ENCODE measurements at places on chromosomes 6 and 20.

GRCh38 chr6:118959903-118960302 lies 24.9 kb upstream of the MCM9 start:
- no peak for DNase-seq

- DNase-seq, result no peak
These were observed 15.7 kb downstream of the NKX2-2 start for GRCh38 chr20:21498195-21498594.

DNA sequence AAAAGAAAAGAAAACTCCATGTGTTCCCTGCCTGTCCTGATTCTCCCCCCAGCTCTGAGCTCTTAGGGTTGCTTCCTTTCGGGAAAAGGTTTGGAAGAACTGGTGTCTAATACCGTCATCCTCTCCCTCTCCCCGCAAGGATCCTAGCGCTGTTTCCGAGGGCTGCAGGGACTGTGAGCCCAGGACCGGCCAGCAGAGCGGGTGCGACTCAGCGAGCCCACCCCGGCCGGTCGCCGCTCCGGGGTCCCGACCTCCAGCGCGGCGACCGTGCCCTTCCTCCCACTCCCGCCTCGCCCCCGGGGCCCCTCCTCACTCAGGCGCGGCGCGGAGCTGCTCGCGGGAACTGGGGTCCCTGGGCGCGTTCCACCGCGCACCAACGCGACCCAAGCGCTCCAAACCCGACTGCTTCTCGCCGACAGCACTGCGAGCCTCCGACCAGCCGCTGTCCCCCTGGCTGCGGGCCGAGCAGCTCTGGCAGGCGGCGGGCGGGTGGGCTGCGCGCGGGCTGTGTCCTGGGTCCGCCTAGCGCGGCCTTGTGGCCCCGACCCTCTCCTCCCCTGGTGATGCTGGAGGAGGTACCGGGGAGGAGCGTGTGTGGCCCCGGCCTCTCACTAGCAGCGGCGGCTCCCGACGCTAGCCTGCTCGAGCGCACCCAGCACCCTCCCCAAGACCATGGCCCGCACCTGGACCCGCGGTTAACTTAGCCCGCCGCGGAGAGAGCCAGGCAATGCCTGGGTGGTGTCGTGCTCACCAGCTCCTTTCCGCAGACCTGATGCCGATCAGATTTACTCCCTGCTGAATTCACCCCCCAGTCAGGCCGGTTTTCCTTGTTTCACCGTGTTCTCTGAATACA lies at the start of gene PLA2G7:
TSS of gene PLA2G7 (minus strand) at position 509 of the 853 bp plus-strand sequence. CDS start 12,484 bp downstream, outside the sequence.
- no peak for DNase-seq

- no peak for DNase-seq
These were observed 114.1 kb downstream of the PLCB1 start for GRCh38 chr20:8246153-8246552.
